ENCODE measurements at places on chromosomes 16 and 17.
A peak's percentile ranks its signal among the peaks of the same experiment; 100 is the strongest.

- DNase-seq: no peak
These were observed 253.9 kb downstream of the RBFOX3 start for GRCh38 chr17:79356839-79357447.

DNA sequence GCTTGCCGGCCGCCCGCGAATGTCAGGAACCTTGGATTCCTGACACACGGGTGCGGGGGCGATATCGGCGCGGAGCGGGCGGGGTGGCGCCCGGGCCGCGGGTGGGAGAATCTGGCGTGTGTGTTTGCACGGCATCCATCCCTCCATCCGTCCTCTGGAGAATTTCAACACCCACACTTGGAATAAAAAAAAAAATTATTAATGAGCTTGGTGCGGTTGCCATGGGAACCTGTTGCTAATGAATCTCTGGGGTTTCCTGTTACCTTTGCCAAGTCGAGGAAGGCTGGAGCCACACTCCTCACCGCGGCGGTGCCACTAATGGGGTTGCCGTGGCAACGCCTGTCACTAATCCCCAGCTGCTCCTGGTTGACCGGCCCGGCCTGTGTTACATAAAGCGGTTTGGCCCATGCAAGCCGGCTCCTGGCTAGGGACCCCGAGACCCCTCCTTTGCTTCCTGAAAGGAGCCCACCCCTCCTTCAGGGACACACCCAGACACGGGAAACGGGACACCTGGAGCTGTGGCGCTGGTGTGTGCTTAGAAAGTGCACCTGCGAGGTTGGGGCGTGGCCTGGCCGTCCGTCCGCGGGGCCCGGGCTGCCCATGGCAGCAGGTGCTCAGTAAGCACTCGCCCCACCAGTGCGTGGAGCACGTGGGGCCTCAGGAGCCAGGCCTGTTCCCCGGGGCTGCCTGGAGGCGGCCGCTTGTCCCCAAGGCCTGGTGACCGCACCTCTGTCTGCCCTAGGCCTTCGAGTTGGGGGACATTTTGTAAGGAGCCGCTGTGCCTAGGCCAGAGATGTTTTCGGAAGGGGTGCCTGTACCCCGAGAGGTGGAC, 14.6 kb downstream of the CACNA1H start:
- DNase-seq: no peak

GRCh38 chr16:69644790-69645189, 79.0 kb downstream of the NFAT5 start:
- DNase-seq: no peak

DNA sequence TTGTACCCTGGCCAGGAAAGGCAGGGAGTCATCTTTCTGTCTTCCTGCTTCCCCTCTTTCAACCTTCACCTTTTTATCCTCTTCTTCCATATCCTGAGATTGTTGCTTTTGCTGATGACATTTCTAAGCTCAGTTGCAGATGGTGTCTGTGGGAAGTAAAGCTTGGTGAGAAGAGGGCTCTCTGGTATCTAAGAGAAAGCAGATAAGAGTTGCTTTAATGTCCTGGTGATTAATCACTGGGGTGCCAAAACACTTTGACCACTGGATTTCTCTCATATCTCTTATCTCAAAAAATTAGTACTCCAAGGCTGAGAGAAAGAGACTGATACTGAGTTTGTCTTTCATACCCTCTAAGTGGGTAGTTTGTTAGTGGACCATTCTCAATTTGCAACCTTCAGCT, 71.3 kb downstream of the NEUROD2 start:
- peak; percentile 46 for DNase-seq

GRCh38 chr17:30961209-30962188, 9.3 kb upstream of the RNF135 start:
- DNase-seq: no peak

- no peak for DNase-seq
These were observed 91.2 kb downstream of the ZNF778 start for GRCh38 chr16:89308391-89309333.

Measured in CMK (cell line).